ENCODE measurements at places on chromosomes 7 and 10.

- no peak for DNase-seq
Observed at GRCh38 chr7:21358648-21359047, 69.2 kb upstream of the SP4 start.

DNA sequence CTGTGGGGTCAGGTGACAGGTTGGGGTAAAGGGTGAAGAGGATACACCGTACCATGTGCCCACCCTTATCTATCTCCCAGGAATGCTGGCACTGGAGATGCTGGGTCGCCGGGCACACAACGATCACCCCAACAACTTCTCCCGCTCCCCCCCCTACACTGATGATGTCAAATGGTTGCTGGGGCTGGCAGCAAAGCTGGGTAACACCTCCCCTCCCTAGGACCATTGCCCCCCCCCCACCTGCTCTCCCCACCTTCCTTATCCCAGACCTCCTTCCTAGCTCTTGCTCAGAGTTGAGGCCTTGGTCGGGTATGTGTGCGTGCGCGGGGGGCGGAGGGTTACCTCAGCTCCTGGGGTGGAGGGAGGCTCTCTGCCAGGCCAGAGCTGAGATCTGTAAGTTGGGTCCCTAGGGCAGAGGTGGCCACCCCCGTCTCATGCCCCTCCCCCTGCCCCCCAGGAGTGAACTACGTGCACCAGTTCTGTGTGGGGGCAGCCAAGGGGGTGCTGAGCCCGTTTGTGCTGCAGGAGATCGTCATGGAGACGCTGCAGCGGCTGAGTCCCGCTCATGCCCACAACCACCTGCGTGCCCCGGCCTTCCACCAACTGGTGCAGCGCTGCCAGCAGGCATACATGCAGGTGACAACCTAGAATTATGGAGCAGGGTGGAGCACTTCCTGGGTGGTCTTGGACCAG, 10.7 kb downstream of the NDST2 start:
- no peak for DNase-seq

GRCh38 chr7:34720289-34720688, 62.3 kb downstream of the NPSR1 start:
- no peak for DNase-seq

DNA sequence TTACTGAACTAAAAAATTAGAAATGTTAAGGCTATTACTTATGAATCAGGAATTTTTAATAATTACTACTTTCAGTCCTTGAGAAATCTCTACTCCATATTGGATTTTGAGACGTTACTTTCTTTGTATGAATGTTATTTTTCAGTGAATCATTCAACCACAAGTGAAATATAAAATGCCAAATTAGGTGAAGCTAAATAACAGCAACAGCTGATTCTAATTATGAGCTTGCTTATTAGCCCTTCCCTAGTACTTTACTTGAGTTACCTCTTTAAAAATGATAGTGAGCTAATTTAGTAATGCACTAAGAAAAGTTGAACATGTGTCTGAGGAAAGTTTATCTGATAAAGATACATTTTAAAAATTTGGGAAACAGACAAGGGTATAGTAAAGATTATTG, 51.4 kb downstream of the PCGF5 start:
- DNase-seq = peak; percentile 76

DNA sequence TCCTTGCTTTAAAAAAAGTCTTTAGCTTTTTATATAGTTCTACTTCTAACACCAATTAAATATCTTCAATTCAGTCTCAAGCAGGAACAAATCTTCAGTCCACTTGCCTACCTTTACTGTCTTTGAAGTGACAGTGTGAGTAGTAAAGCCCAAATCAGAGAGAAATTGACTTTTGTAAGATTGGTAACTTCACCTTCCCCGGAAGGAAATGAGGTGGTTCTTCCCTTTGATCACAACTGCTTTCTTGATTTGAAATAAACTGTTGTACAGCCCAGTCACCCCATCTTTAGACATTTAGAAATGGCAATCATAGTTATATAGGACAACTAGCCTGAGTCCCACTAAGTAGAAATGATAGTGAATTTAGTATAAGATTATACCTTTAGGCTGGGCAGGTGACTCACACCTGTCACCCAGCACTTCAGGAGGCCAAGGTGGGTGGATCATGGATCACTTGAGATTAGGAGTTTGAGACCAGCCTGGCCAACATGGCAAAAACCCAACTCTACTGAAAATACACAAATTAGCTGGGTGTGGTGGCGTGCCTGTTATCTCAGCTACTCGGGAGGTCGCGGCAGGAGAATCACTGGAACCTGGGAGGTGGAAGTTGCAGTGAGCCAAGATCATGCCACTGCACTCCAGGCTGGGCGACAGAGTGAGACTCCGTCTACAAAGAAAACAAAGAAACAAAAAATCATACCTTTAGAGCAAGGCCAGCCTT, 4.7 kb downstream of the FAS start:
- DNase-seq = no peak

GRCh38 chr10:9274206-9274755, 1219.8 kb downstream of the GATA3 start:
- no peak for DNase-seq

DNA sequence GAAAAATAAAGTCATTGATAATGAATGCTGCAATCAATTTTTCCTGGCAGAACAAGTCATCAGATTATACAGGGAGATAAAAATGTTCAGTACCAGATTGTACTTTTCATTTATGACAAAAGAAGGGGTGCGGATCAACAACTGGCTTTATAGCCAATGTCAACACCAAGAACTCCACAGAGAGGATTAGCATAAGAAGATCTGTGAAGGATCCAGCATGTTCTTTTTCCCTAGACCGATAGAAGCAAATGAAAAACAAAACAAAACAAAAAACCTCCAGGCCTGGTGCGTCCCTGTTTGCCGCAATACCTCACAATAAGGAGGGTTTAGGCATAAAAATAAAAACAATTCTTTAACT, 34.7 kb upstream of the PRKAR2B start:
- DNase-seq = no peak

DNA sequence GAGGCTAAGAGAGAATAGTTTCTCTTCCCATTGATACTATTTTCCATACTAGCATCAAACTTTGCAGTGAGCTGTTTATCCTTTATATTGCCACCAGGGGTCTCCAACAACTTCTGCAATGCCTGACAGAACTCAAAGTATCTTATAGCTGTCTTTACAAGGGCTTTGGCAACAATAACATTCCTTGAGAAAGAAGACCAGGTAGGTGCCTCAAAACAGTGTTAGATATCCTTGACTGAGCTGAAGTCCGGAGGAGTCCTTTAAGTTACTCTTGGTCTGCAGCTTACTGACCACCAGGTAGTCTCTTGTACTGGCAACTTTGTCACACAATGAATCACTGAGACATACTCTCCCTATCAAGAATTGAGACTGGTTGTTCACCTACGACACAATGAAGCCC, 30.0 kb upstream of the TES start:
- peak; percentile 52 for DNase-seq

DNA sequence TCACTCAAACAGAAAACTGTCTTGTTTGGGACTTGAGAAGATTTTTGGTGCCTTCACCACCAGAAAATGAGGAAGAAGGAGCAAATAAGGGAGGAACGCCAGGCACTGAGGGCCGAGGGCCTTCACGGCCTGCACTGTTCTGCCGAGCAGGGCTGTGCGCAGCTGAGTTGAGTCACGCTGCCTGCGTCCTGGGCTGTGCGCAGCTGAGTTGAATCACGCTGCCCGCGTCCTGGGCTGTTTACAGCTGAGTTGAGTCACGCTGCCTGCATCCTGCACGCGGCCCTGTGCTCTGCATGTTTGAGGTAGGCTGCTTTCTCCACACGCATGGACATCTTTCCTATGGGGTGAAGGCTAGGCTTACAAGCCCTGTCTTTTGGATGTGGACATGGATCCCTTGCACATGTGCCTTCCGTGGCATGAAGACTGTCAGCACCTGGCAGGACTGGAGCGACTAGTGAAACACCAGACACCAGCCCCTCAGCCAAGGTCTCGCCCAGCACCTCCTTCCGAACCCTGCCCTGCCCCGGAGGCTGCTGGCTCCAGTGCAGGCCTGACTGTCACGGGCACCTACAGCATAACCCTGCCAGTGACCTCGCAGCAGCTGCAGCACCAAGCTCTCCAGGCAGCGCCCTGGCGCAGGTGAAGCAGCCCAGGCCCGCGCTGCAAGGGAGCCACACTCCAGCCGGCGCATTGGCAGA, 96.7 kb downstream of the HTR5A start:
- DNase-seq = peak; percentile 92

DNA sequence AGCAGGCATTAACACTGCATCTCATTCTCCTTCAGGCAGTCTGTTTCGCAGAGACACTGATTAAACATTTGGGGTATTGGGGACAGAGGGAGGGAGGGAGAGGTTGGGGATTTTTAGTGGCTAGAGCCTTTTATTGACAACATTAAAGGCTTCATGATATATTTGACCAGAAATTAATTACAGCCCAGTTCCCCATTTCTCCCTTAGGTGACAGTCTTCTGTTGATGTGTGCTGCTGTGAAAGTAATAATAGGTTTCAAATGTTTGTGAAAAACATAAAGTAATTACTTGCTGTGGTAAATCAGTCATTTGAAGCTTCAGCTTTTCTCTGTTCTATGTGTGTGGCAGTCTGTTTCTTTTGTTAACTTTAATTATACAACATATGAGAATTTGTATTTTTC, 105.3 kb upstream of the LRGUK start:
- DNase-seq = no peak

GRCh38 chr10:72802332-72802731, 91.2 kb upstream of the OIT3 start:
- no peak for DNase-seq

DNA sequence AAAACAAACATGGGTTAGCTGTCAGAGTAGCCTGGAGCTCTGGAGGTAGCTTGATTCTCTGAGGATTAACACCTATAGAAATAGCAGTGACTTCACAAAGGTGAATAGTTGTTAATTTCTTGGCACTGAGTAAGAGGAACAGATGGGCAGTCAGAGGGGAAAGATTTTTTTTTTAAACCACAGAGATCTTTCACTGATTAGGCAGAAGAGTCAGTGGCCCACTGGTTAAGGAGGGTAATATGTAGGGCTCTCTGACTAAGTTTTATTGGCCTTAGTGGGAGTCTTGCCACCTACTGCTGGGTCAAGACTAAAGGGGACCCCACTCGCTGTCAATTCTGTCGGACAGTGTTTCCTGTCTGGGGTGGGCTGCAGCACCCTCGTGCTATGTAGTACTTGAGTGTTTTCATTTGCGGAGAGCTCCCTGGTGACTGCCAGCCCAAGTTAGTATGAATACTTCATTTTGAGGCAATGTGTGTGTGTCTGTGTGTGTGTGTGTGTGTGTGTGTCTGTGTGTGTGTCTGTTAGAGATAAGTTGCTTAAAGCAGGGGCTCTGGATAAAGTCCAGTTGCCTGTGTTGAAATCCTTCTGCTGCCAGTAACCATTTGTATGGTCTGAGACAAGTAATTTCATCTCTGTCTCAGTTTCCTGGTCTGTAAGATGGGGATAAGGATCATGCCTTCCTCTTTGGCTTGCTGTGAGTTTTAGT, 145.2 kb downstream of the ARID5B start:
- peak; percentile 76 for DNase-seq

DNA sequence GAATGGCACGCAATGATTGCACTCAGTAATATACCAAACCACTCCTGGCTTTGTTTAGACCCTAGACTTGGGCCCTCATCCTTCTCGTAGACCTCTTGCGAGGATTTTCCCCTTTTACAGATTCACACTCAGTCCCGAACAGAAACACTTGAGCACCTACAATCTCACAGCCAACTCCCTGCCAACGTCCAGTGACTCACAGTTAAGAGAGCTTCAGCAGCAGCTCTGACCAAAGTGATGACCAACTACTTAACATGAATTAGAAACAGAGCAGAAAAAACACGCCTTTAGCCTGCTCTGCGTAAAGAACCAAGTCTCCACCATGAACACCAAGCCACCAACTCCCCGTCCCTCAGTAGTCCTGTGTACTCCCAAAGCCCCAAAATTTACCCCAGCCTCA, 2.2 kb downstream of the DNAJC30 start:
- DNase-seq = no peak

- DNase-seq = no peak
Observed at GRCh38 chr7:36775676-36776075, 51.4 kb upstream of the AOAH start.

GRCh38 chr7:139396323-139396951, 36.7 kb downstream of the LUC7L2 start:
- DNase-seq = no peak

GRCh38 chr10:308572-309085, 173.4 kb downstream of the ZMYND11 start:
- DNase-seq = no peak

GRCh38 chr10:69222157-69223027, 2.3 kb downstream of the HKDC1 start:
- peak; percentile 26 for DNase-seq

GRCh38 chr7:53326634-53327033, 291.2 kb downstream of the POM121L12 start:
- no peak for DNase-seq

- no peak for DNase-seq
Observed at GRCh38 chr10:69480068-69480412, 28.8 kb downstream of the TSPAN15 start.
